ENCODE measurements at places on chromosomes 5 and 9. TPM values are rescaled to one million over a fixed set of nuclear protein-coding genes. Genes with fewer than 3 reads are reported as not detected.

- no peak for DNase-seq
Observed at GRCh38 chr5:153813901-153814300, 224.8 kb downstream of the FAM114A2 start.

- DNase-seq, result no peak
Observed at GRCh38 chr5:128303593-128303992, 220.0 kb downstream of the SLC12A2 start.

DNA sequence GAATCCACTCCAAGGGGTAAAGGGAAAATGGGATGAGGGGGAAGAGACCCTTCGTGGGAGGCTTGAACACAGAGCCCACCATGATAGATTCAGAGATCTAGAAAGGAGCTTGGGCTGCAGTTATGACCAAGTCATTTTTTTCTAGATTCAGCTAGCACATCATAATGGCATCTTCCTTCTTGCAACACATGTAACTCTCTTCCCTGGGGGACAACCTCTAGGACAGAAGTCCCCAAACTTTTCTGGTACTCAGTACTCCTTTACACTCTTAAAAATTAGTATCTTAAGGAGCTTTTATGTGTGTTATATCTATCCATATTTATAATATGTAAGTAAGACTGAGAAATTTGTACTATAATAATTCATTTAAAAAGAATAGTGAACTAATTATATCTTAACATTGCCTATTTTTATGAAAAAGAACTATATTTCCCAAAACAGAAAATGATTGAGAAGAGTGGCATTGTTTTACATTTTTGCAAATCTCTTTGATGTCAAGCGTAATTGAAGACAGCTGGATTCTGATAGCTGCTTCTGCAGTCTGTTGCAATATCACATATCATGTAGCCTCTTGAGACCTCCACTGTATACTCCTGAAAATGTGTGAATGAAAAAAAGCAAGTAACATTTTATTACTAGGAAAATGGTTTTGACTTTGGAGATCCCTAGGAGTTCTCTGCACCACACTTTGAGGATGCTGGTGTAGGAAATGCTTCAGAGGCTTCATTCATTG, 875 bp downstream of the ACO1 start:
- DNase-seq, result no peak

DNA sequence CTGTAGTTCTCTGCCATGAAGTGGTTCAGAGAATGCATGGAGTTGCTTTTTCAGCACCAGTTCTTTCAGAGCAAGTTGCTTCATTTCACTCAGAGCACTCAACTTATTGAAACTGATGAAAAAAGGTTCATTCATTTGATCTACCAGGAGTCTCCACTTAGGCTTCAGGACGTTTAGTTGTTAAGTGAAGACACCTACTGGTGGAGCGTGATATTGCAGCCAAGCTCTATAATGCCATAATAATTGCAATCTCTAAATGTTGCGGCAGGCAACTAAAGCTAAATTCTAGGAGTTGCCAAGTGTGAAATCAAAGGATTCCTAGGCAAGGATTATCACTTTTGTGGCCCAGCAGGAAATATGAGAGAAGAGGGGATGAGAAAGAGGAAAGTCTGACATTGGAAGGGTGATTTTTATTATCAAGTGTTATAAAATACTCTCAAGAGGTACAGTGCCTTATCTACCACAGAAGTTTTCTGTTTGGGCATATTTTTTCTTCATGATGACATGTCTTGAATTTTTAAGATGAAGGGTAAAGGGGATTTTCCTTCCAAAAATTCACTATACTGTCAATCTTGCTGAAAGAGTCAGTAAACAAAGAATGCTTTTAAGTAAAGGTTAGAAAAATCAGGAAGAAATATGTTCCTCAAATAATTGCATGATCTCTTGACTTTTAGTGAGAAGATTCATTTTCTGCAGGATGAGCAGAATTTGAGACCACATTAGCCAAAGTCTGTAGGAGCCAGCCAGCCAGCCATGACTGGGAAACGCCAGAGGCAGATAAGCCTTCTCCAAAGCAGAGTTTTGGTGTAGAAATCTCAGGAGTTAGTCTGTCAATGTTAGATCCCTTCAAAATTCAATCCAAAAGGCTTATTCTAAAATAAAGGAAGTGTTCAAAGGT, 83.4 kb downstream of the SH3PXD2B start:
- peak; percentile 64 for DNase-seq

DNA sequence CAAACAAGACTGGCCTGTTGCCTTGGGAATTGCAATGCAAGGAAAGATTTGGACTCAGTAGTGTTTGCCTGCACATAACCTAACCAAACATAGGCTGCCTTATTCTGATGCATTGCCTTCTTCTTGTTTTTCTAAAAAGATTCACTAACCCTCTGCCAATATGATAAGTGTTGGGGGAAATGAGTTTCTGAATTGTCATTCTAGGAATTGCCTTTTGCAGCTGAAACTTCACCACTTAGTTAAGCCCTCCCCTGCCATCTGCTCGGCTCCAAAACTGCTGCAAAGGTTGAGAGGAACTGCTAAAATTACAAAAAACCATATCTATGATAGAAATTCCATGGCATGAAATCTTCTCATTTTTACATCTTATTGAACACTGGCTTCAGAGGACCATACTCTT, 41.6 kb upstream of the SPATA31D4 start:
- DNase-seq, result no peak

FAM81B gene
- total RNA-seq, result not detected

GRCh38 chr9:137000177-137000930, 4.0 kb upstream of the CLIC3 start:
- DNase-seq, result no peak

DNA sequence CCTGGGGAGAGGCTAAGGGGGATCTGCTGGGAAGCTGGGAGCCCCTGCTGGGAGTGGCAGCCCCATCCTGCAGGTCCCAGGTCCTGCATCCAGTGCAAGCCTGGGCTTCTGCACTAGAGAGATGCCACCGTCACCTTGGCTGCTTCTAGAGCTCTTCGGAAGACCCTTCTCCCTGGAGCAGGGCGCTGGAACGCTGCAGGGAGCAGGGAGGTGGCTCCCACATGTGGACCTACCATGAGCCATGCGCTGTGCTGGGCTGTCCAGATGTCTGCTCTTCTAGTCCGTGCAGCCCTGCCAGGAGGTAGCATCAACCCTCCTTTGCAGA, 90.9 kb upstream of the PHYKPL start:
- DNase-seq, result no peak

DNA sequence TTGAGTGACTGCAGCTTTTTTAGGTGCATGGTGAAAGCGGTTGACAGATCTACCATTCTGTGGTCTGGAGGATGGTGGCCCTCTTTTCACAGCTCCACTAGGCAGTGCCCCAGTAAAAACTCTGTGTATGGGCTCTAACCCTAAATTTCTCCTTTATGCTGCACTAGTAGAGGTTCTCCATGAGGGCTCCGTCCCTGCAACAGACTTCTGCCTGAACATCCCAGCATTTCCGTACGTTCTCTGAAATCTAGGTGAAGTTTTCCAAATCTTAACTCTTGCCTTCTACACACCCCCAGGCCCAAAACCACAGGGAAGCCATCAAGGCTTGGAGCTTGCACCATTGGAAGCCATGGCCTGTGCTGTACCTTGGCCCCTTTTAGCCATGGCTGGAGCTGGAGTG, 1898.1 kb upstream of the NUDT12 start:
- DNase-seq, result no peak

GRCh38 chr5:2840372-2840915, 89.0 kb upstream of the IRX2 start:
- DNase-seq, result no peak

OBP2B gene
- not detected for total RNA-seq

- no peak for DNase-seq
Observed at GRCh38 chr5:149056616-149057165, 6.2 kb downstream of the SH3TC2 start.

Measured in MCF 10A (cell line).